ENCODE measurements at places on chromosomes 16 and 17.

DNA sequence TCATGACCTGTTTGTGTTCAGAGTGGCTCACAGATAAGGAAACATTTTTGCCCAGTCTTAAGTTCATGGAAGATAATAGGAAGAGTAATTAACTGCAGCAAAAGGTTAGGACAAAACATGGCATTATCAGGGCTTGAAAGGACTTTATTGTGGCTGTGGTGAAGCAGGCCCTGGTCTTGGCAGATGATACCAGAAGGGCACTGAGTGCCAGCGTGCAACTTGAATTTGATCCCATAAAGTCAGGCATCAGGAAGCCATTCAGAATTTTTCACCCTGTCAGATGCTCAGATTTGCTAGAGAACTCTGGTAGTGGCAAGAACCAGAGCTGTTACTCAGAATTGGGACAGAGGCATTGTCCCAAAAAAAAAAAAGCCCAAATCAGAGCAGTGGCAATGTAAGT, 11.2 kb upstream of the COG7 start:
- DNase-seq = no peak

DNA sequence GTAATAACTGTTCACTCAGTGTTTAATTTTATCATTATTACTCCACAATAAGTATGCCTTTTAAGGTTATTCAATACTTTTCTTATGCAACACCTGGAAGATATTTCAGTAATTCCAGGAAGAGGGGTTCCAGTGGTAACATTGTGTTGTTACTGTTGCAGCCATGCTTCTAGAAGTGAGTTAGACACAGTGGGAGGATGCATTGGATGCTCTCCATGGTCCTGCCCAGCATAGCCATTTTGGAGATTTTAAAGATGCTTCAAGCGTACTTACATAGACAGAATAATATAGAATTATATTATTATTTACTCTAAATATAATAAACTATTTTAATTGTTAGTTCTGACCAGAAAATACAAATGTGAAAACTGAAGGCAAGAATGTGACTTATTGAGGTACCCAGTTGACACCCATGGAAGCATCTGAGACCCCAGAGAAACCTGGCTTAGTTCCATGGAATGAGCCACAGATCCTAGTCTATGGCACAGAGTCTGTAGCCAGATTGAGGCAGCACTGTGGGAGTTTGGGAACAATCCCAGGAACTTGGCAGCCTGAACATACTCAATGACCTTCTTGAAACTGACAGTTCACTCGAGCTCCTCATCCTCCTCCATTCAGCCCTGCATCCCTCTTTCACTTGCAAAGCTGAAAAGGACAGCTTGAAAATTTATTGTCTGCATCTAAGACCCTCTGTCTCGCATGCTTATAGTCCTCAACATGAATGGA, 190.1 kb upstream of the HS3ST4 start:
- no peak for DNase-seq

DNA sequence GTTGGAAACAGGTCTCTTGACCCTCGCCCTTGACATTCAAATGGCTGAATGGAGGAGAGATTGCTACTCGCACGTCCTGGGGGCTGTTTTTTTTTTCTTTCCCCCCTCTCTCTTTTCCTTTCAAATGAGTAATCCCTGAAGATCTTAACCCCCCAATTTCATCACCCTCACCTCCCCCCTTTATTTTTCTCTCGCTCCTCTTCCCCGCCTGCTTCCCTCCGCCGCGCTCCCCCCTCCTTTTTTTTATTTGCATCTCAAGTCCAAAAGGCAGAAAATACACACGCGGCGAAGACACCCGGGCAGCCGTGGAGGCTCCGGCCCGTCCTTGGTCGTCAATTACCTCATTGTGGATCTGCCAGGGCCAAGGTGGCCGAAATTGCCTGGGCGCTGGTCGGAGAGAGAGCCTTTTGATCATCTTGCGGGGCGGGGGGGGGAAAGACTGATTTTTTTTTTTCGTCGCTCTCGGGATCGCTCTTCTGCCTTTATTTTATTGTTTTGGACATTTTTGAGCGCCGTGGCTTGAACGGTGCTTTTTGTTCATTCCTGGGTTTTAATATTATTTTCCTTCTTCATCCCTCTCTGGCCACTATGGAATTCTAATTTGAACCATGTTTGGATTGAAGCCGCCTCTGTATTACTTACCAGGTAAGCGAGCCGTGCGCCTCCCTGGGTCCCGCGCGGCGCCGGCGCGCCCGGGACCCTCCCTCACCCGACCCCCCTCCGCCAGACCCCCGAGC, 57.2 kb upstream of the GSE1 start:
- no peak for DNase-seq

DNA sequence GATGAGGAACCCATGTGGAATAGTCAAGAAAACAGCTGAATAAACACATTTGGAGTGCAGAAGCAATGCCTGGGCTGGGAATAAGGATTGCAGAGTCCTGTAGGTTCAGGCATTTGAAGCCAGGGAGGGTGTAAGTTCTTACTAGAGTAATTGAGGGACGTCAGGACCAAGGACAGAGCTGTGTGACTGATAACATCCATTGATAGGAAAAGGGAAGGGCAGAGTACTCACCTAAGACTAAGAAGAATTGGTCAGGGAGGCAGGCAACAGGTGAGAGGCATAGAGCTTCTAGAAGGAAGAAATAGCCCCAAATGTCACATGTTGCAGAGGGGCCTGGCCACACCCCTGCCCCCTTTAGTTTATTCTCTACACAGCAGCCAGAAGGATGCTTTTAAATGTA, 79.8 kb upstream of the TMEM132E start:
- no peak for DNase-seq

- DNase-seq = no peak
Observed at GRCh38 chr17:46935658-46936266, 12.8 kb downstream of the GOSR2 start.

GRCh38 chr16:54242199-54242598, 44.4 kb downstream of the IRX3 start:
- no peak for DNase-seq

GRCh38 chr16:57953857-57954256, 17.1 kb downstream of the CNGB1 start:
- no peak for DNase-seq

DNA sequence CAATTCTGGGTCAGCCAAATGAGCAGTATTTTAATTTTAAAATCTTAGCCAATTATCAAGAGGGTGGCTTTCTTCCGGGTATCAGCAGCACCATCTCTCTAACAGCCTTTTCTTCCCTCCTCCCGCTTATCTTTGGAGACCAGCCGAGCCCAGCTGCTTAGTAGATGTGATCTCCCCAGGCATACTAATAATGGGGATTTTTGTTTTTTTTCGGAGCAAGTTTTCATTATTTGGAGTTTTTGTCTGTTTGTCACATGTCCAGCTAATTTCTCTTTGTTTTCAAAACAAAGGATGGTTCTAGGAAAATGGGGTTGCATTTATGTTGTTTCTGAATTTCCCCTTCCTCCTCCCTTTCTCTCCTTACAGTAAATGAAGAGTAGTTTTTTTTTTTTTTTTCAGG, 170.5 kb upstream of the MPHOSPH6 start:
- no peak for DNase-seq

GRCh38 chr17:20022701-20023100, 13.5 kb downstream of the SPECC1 start:
- DNase-seq = no peak

GRCh38 chr17:50115756-50116155, 14.2 kb downstream of the SAMD14 start:
- no peak for DNase-seq

GRCh38 chr17:42681976-42682721, at the start of gene CNTNAP1:
TSS of gene CNTNAP1 (plus strand) at chr17:42682531. CDS start at chr17:42682830, 299 bp downstream.
- no peak for DNase-seq

GRCh38 chr17:61420052-61420451, 20.4 kb downstream of the TBX2 start:
- DNase-seq = no peak

DNA sequence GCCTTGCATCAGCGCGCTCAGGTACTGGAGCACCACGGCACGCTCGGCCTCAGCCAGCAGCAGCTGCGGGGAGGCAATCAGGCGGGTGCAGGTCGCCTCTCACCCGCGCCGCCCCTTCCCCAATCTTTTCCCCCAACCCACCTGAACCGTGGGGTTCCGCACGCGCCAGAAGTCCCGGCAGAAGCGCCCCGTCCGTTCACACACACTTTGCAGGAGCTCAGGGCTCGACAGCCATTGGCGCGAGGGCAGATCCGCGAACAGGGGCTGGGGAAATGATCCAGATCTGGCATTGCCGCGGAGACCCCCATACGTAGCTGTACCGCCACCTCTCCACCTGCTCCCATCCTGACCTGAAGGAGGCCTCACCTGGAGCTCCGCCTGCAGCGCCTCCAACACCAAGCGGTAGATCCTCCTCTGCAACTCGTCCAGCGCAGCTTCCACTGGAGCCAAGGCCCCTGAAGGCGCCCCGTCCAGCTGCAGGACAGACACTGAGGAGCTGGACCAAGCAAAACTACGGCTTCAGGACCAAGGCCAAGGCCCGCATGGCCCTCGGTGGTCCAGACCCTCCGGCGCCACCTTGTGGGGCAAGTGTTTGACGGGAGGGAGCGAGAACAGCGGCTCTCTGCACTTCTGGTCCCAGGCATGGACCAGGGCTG, 1.4 kb upstream of the MATCAP1 start:
- peak; percentile 62 for DNase-seq

DNA sequence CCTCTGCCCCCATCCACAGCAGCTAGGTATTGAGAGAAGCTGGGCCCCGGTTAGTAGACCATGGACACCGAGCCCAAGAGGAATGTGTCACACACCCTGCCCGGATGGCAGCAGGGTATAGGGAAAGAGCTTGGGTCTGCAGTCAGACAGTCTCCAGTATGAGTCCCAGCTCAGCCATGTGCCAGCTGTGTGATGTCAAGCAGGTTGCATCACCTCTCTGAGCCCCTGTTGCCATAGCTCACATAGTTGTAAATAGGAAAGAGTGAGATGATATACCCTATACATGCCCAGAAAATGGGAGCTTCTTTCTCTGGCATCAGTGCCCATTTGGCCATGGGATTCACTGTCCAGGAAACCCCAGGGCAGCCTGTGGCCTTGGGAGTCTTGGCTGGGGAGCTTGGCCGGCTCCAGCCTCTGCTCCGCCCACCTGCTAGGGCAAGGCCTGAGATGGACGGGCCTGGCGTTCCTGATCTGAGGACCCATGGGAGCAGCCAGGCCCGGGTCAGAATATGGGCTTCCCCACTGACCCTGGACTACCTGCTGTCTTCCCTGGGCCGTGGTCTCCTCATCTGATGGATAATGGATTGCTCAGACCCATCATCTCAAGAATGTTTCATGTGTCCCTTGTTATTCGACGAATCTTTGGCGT, 13.2 kb downstream of the CD300LG start:
- DNase-seq = no peak

- DNase-seq = no peak
Observed at GRCh38 chr17:50634224-50634914, at the start of gene ABCC3. TSS of gene ABCC3 (plus strand) at chr17:50634881. CDS start at chr17:50634937, 56 bp downstream.

DNA sequence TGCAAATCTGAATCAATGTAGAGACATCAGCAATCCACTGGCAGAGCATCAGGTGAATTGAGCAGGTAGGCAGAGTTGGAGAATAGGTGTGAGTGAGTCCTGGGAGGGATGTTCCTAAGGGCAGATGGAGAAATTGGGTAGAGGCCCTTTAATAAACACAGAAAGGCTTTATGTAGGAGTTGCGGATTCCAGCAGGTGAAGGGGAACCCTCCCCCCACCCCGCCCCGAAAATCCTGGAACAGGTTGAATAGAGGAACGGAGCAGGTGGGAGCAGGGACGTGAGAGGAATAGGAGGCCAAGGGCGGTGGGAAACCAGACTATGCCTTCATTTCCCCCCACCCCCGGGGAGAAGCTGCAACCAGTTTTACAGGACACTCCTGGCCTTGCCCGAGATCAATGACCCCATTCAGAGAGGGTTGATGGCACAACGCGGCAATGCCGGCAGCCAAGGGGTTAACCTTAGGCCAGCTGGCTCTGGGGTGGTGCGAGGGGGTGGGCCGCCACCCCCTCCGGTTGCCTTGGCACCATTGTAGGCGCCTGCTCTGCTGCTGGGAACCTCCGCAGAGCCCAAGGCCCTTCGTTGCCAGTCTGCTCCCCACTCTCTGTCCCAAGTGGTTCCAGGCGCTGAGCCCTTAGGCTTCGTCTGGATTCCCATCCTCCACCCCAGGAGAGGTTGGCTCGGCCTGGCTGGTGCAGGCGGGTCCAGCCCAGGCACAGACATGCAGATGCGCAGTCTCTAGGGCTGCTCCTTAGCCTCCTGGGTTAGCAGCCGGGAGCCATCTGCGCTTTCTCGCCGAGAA, 814 bp upstream of the RUNDC3A start:
- DNase-seq = no peak

GRCh38 chr16:19223235-19224170, 55.5 kb downstream of the SYT17 start:
- DNase-seq = peak; percentile 5

GRCh38 chr16:74811911-74812310, 37.3 kb upstream of the FA2H start:
- no peak for DNase-seq

GRCh38 chr16:27551036-27551435, 1.1 kb downstream of the KATNIP start:
- DNase-seq = no peak

DNA sequence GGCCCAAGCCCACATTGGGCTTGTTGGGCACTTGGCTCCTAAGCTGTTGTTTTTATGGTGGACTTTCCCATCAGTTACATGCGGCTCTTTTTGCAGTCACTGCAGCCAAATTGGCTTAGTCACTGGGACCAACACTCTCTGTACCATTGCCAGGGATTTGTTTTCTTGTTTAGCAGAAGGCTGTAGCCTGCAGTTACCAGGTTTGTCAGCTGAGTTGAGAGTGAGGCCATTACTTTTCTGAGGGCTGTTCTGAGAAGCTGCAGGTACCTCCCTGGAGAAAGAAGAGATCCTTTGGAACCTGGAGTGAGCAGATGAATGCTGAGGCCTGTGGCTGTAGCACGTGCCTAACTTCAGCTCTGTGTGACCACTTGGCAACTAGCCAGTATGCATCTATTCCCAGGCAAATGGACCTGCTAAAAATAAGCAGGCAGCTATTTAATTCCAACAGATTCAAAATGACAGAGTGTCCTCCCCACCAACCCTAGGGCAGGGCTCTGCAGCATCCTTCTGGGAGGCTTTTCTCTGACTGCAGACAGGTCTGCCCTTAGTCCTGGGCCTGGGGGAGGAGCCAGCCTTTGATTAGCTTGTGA, 12.9 kb downstream of the AKAP1 start:
- no peak for DNase-seq

DNA sequence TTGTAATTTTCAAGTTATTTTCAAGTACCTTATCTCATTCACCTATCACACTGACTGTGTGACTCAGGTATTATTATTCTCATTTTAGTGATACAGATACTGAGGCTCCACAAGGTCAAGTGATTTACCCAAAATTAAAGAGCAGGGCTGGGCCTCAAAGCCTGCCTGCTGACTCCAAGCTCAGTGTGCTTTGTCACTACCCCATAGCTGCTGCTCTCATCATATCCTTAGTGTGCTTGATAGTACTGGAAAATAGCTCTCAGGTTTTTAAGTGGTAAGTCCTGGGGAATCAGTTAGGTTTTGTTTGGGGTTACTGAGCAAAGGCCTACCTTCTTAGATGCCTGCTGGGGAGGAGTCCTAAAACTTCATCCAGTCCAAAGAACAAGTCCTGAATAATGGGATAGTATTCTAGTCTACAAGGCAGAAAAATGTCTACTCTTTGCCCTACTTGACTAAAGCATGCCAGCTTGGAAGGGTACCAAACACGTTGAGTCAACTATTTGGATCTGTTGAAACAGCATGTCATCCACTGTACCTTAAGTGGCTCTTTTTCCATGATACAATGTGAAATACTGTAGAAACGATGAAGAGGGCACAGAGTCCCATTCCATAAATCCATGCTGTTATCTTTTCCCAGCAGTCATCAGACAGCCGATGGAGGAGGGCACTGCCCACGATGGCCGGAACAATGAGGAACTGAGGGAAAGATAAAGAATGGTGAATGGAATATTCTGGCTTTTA, 10.7 kb downstream of the MMD start:
- DNase-seq = no peak

Data from stimulated activated CD8-positive, alpha-beta memory T cell treated with anti-CD3 and anti-CD28 coated beads, Interleukin-7, amount 100 ng/mL, for 48 hours (primary cell).